Hepatocyte (in vitro differentiated cells): ENCODE measurements at places on chromosomes 5 and 9. TPM values are rescaled to one million over a fixed set of nuclear protein-coding genes. Genes with fewer than 3 reads are reported as not detected.

SPATA31D4 gene
- not detected in 2 replicates for total RNA-seq

CDX1 gene
- total RNA-seq = 54.6 and 58.2 TPM in 2 replicates

PCDHGA11 gene
- total RNA-seq = 1.8 and 2.7 TPM in 2 replicates

DNA sequence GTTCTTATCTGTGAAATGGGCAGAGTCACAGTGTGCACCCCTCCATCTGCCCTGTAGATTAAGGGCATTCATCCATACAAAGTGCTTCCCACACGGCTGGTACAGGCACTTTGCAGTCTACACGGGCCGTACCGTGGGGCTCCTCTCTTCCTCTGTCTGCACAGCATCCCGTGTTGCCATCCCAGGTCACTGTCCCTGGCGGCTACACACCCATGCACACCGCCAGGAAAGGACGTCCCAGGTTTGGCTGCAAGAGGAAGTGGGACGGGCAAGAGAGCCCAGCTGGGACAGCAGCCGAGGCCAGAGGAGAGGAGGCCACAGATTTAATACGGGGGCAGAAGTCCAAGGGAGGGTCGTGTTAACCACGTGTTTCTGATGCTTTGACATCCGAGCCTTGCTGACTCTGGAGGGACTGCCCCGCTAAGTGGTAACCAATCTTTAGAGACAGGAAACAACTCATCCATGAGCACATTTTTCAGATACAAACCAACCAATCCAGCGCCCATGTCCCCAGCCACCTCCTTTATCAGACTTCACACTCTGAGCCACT, 120.0 kb downstream of the ZNF354C start:
- no peak for DNase-seq
- H3K27me3 ChIP-seq = no peaks in the 10 kb centered on the region
- H3K27ac ChIP-seq = no peak overlapping the region

DNA sequence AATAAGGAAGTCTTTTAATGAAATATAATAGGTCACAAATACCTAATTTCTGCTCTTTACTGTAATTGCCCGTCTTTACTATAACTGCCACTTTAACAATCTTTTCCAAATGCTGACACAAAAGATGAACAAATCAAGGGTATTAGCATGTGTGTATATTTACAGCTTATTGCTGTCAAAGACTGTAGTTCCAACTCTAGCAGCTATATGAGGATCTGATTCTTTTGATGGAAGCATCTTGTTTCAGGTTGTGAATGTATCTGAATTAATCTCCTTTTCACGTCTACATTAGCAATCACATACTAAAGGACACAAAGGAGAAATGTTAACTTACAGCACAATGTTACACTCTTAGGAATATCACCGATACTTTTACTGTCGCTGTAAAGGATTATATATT, 27.9 kb downstream of the RFX3 start:
- no peaks in the 10 kb centered on the region for H3K27me3 ChIP-seq
- no peaks in the 10 kb centered on the region for H3K4me1 ChIP-seq
- no peak for DNase-seq
- H3K4me3 ChIP-seq = no peak overlapping the region

- H3K27me3 ChIP-seq = peaks cover 86% of the 10 kb centered on the region
- no peak for DNase-seq
- H3K4me1 ChIP-seq = peaks cover 21% of the 10 kb centered on the region
Observed at GRCh38 chr9:126612326-126612812, 1.4 kb upstream of the LMX1B start.

- no peaks in the 10 kb centered on the region for H3K27me3 ChIP-seq
- DNase-seq = no peak
- H3K36me3 ChIP-seq = no peaks in the 10 kb centered on the region
- H3K4me3 ChIP-seq = no peak overlapping the region
- no peak overlapping the region for H3K27ac ChIP-seq
Observed at GRCh38 chr9:8872802-8873201, 1073.2 kb upstream of the DMAC1 start.

DNA sequence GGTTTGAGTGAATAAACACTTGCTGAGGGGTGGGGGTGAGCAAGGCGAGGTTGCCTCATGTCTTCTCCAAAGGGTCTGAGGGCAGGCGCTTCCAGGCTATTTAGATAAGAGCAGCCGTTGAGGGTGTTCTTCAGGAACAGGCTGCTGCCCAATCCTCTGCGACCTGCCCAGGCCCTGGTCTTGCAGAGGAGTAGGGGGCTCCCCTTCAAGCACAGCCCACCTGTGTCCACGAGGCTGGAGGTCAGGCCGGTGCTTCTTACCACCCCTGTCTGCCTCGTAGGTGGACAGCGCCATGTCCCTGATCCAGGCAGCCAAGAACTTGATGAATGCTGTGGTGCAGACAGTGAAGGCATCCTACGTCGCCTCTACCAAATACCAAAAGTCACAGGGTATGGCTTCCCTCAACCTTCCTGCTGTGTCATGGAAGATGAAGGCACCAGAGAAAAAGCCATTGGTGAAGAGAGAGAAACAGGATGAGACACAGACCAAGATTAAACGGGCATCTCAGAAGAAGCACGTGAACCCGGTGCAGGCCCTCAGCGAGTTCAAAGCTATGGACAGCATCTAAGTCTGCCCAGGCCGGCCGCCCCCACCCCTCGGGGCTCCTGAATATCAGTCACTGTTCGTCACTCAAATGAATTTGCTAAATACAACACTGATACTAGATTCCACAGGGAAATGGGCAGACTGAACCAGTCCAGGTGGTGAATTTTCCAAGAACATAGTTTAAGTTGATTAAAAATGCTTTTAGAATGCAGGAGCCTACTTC, 58.6 kb upstream of the LRRTM2 start:
- no peak overlapping the region for H3K27ac ChIP-seq

- DNase-seq = peak; percentile 53
- peaks cover 12% of the 10 kb centered on the region for H3K4me1 ChIP-seq
- H3K4me3 ChIP-seq = no peak overlapping the region
- no peaks in the 10 kb centered on the region for H3K36me3 ChIP-seq
- no peaks in the 10 kb centered on the region for H3K27me3 ChIP-seq
Observed at GRCh38 chr9:109349421-109349846, 28.6 kb upstream of the EPB41L4B start.

DNA sequence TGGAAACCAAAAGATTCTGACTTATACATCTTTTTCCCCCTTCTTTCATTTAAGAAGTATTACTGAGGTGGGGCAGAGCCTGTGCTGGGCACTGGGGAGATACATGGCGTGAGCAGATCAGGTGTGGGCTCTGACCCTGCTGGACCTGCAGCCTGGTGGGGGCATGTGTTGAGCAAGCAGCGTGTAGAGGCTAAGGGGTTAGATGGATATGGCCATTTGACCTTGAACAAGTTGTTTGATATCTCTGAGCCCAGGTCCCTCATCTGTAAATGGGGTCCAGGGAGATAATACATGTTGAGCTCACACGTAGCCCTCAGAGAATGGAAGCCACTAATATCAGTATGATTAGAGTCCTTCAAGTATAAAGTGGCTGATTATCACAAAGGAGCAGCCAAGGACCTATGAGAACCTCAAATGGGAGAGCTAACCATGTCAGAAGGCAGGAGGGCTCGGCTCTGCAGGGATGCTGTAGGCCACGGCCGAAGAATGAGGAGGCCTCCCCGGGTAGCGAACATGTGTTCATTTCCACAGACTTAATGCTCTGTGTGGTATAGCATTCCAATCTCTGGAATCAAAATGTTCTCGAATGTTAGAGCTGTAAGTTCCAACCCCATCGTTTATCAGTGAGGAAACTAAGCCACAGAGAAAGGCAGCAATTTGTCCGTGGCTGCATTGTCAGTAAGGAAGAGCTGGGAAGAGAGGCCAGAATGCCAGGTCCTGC, 15.4 kb upstream of the ANGPTL2 start:
- peaks cover 15% of the 10 kb centered on the region for H3K4me1 ChIP-seq
- no peaks in the 10 kb centered on the region for H3K36me3 ChIP-seq
- DNase-seq = no peak
- H3K27ac ChIP-seq = no peak overlapping the region
- no peak overlapping the region for H3K4me3 ChIP-seq

DNA sequence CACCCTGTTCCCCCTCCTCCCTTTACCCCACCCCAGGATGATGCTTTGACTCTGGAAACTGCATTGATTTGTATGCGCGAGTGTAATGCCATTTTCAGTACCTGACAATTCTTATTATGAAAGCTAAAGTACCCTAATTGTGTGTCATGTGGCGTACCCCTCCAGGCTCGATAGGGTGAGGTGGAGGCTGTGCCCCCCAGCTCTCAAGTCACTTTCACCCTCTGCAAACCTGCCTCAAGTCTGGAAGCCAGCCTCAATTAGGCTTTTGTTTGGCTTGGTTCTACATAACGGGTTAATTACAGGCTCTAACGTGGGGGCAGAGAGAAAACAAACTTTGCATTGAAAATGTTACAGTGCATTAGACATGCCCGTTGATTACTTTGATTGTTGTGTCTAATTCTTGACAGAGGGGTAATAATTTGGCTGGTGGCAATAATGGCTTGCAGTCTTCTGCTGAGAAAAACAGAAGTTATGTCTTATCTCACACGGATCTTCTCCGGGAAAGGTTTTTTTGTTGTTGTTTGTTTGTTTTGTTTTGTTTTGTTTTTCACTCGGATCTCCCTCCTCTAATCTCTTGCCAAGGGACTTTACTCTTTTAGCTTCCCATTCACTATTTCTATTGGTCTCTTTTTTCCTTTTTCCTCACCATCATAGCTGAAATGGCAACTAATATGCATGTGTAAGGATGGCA, 12.6 kb downstream of the ISL1 start:
- no peaks in the 10 kb centered on the region for H3K36me3 ChIP-seq
- no peak overlapping the region for H3K4me3 ChIP-seq
- H3K27ac ChIP-seq = peak overlapping the region; percentile 91
- DNase-seq = no peak
- H3K27me3 ChIP-seq = peaks cover 79% of the 10 kb centered on the region
- peaks cover 5% of the 10 kb centered on the region for H3K4me1 ChIP-seq

GRCh38 chr5:149702934-149703646, 27.0 kb upstream of the PPARGC1B start:
- H3K4me3 ChIP-seq = no peak overlapping the region
- H3K4me1 ChIP-seq = no peaks in the 10 kb centered on the region
- peak overlapping the region; percentile 76 for H3K27ac ChIP-seq

- no peaks in the 10 kb centered on the region for H3K4me1 ChIP-seq
- H3K4me3 ChIP-seq = no peak within 1 kb of the TSS
- no peaks in the 10 kb centered on the region for H3K36me3 ChIP-seq
- no peak for DNase-seq
Observed at GRCh38 chr5:141172381-141173204, at the start of gene PCDHB7. Gene PCDHB7 (plus strand): TSS chr5:141172644. CDS start chr5:141172836, 192 bp downstream.

- H3K27me3 ChIP-seq = no peaks in the 10 kb centered on the region
- H3K4me1 ChIP-seq = peaks cover 22% of the 10 kb centered on the region
- no peak for DNase-seq
- H3K36me3 ChIP-seq = no peaks in the 10 kb centered on the region
- H3K27ac ChIP-seq = no peak overlapping the region
Observed at GRCh38 chr9:6896562-6896961, 138.8 kb downstream of the KDM4C start.

DNA sequence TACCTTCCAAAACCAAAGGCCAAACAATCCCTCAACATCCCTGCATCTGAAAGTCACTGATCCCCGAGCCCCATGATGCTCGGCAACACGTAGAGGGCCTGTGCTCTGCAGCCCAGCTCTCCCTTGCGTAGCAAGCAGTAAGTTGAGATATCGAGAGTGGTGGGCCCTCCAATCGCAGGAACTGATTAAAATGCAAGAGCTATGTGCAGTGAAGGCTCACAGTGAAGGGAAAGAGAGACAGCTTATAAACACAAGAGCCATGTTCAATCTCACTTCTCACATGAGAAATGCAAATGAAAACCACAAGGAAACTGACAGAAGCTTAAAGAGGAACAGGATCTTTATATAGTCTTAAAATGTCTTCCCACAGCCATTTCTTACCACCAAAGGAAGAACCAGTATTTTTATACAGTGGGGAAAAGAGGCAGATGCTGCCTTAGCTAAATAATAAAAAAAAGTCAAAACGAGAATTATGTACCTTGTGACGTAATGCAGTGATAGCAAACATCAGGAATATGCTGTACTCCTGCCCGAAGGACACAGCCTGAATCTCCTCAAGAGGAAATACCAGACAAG, 24.6 kb downstream of the TTF1 start:
- no peak overlapping the region for H3K4me3 ChIP-seq
- H3K36me3 ChIP-seq = no peaks in the 10 kb centered on the region
- H3K4me1 ChIP-seq = no peaks in the 10 kb centered on the region
- no peak for DNase-seq

DNA sequence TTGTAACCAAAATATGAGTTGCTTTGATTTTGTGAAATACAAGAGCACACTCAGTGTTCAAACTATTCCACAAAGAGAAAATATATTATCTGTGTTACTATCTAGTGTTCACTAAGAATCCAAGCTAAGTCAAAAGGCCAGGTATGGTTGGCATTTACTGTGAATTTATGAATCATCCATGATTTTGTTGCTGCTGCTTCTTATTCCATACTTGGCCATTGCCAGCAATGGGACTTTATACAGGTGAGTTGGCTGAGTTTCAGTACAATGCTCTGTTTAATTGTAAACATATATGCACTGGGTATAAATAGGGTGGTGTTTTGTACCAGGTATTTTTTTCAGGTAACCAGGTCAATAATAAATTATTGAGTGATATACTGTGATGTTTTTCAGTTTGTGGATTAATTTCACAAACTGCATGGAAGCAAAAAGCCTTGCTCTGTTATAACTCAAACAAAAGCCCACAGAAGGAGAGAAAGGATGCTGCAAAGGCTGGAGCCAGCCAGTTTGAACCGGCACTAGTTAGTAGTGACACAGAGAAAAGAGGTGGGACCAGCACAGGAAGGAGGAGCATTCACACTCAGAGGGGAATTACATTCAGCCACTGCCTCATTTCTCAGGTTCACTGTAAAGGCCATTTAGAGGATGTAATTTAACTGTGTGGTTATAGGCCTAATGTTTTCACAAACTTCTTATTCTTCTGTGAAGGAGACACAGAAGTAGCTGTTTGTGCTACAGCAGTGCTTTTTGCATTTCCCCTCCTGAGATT, 381.8 kb downstream of the ADGRV1 start:
- H3K4me3 ChIP-seq = no peak overlapping the region
- H3K36me3 ChIP-seq = no peaks in the 10 kb centered on the region
- no peaks in the 10 kb centered on the region for H3K27me3 ChIP-seq
- peak overlapping the region; percentile 77 for H3K27ac ChIP-seq
- peak; percentile 80 for DNase-seq

GRCh38 chr9:3576328-3576727, 50.5 kb upstream of the RFX3 start:
- DNase-seq = no peak
- H3K4me1 ChIP-seq = no peaks in the 10 kb centered on the region
- H3K4me3 ChIP-seq = no peak overlapping the region
- H3K27me3 ChIP-seq = no peaks in the 10 kb centered on the region

DNA sequence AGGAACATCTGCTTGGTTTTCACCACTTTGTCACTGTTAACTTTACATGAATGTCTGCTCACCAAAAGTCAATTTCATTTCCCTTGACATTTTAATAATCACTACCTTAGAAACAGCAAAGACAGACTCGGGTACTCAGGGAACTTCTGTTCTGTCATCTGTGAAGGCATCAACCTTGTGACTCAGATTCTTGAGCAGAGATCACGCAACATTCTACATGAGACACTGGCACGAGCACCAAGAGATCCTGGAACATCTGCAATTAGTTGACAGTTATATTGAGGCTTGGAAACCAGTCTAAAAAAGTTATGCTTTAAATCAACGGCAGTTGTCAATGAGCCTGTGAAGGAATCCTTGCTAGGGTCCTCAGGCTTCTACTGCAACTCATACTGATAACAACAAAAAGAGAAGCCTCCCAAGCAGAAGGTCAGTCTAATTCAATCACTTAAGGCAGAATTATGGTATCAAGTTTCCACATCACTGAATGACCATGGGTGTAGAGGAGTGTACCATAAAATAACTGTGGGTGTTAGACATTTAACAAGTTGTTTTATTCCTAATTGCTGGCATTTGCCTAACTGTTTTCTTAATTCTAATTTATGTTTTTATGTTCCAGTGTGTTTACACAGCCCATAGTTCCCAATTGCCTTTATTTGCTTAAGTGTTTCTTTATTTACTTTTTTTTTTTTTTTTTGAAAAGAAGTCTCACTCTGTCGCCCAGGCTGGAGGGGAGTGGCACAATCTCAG, 3.3 kb upstream of the PBX3 start:
- H3K27me3 ChIP-seq = peaks cover 11% of the 10 kb centered on the region
- H3K27ac ChIP-seq = no peak overlapping the region
- H3K4me1 ChIP-seq = no peaks in the 10 kb centered on the region
